ENCODE measurements at places on chromosomes 13 and 19.

DNA sequence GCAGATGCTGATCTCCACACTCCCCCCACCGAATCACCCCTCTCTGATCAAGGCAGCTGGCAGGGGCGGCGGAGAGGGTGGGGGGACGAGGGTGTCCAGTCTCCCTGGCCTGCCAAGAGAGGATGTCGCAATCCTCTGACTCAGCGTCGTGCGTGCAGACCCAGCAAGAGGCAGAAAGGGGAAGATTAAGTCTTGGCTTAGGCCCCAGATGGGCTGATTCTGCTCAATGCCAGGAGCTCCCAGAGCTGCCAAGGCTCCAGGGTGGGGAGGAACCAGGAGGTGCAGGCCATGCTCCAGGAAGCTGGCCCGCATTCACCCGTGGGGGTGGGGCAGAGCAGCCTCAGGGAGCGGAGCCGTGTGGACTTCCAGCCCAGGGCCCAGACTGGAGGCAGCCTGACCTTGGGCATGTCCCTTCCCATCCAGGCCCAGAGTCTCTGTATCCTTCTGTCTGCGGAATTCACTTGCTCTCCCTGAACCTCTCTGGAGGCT, 6.6 kb upstream of the BCL3 start:
- DNase-seq = peak; percentile 96

- DNase-seq = no peak
Observed at GRCh38 chr13:20106742-20107141, 54.1 kb downstream of the GJA3 start.

- DNase-seq = no peak
Observed at GRCh38 chr13:44311011-44311780, 62.4 kb upstream of the SERP2 start.

GRCh38 chr19:1354970-1355567, 28.6 kb upstream of the NDUFS7 start:
- no peak for DNase-seq

DNA sequence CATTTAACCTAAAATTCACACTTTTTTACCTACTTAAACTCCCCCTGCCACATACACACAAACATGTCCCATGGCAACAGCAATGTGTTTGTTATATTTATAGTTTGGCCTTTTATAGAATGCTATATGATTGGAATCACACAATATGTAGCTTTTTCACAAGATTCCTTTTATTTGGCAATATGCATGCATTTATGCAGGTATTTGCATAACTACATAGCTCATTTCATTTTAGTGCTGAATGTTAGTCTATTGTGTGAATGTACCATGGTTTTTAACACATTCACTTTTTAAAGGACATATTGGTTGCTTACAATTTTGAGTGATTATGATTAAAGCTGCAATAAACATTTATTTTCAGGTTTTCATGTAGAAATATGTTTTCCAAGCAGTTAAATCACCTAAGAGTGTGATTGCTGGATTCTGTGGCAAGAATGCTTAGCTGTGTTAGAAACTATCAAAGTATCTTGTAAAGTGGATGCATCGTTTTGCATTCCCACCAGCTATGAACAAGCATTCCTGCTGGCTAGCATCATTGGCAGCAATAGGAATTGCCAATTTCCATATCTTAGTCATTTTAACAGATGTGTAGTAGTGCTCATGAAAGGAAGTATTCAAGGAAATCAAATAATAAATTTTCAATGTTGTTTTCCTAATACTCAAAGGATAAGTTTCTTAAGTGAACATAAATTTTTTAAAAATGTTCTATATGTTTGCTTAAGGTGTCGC, 557.0 kb downstream of the SLITRK1 start:
- DNase-seq = no peak

Data from KBM-7 (cell line).